Activated T-cell treated with anti-CD3 and anti-CD28 coated beads for 4 hours (primary cell): ENCODE measurements at places on chromosomes 13 and 19.

DNA sequence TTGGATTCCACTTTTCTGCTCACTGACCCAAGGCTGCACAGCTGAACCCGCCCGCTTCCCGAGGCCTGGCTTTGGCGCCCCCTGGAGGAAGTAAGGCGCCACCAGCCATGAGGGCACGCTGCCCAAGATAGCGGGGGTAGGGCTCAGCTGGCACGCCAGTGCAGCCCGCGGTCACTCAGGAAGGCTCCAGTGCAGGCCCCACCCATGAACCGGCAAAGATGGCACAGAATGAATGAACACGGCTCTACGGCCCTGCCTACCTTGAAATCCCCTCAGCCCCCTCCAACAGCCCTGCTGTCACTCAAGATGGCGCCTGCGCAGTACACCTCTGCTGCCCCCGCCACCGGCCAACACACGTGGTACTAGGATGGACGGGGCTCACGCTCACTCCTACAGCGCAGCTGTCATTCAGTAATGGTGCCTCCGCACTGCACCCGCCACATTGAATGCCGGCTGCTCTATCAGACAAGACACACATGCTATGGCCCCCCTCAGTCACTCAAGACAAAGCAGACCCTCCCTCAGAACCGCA is 3.0 kb downstream of the PEG3 start:
- DNase-seq: no peak

DNA sequence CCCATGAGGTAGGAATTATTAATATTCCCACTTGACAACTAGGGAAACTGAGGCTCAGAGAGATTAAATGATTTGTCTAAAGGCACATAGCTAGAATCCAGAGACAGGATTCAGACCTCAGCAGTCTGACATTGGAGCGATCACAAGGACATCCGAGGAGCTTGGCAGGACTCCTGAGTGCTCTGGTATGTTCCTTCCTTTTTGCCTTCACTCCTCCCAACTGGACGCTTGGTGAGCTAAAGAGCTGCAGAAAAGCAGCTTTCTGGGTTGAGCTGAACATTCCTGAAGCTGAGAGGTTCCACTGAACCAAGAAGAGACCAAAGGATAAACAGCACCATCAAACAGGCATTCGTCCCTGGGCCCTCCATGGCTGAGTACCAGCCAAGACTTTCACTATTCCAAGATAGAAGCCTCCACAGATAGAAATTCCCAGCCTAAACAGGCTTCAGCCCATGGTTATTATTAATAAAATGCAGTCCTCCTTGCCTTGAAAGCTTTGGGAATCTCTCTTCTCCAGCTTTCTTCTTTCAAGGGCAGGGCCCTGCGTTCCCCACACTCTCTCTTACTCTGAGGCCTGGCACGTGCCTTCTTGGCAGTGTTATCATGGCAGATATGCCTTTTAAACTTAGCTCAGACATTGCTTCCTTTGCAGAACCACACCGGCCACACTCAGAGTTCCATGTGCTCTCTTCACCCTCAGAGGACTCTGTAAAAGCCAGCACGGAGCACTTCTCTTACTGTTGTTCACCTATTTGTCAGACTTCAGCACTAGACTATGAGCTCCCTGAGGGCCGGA is 97.1 kb downstream of the CYSLTR2 start:
- no peak for DNase-seq

DNA sequence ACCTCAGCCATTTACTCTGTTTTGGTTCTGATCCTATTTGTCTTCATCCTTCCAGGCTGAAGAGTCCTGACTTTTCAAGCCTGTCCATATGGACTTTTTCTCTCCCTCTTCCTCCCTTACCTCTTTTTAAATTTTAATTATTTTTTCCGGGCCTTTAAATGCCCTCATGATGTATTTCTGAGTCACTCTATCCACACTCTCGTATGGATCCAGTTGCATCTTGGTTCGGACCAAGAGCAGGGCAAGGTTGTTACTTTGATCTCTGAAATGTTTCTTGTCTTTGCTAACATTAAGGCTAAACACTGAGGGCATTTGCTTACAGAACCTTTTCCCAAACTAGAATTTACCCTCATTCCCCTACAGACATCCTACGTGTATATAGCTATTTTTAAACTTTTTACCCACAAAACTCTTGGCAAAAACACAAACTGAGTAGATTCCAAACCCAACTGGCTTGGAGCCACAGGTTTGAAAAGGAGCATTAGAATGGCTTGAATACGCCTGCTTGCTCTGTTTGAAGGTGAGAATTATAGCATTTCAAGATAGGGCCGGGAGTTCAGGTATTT is 47.4 kb upstream of the SERPINE3 start:
- DNase-seq: no peak

GRCh38 chr13:74129500-74130191 is 4.6 kb downstream of the KLF12 start:
- no peak for DNase-seq

- no peak for DNase-seq
Measured at GRCh38 chr13:23541221-23541824, 28.9 kb upstream of the TNFRSF19 start.

GRCh38 chr19:18223860-18224524 is 2.2 kb downstream of the PDE4C start:
- no peak for DNase-seq

- DNase-seq: no peak
Measured at GRCh38 chr13:39282400-39282972, 244.2 kb downstream of the NHLRC3 start.

DNA sequence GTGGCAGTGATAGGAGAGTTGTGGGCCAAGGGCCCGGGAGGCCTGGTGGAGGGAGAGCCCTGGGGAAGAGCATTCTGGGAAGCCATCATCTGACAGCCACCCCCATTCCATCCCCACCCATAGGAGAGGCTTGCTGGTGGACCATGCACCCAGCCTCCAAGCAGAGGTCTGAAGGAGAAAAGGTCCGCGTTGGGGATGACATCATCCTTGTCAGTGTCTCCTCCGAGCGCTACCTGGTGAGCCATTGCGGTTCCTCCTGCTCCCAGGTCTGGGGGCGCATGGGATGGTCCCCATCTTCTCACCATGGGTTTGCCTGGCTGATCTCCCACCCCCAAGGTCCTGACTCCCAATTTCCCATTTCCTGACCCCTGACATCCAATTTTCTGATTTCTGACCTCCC is 10.5 kb downstream of the RYR1 start:
- no peak for DNase-seq

- DNase-seq: no peak
Measured at GRCh38 chr19:42068361-42068755, 1.6 kb downstream of the GRIK5 start.

- no peak for DNase-seq
Measured at GRCh38 chr19:38734426-38735256, 9.6 kb downstream of the CAPN12 start.

GRCh38 chr13:64099994-64100393 is 2684.3 kb upstream of the PCDH20 start:
- no peak for DNase-seq

- DNase-seq: no peak
Measured at GRCh38 chr19:29943615-29944014, 1.6 kb downstream of the URI1 start.

DNA sequence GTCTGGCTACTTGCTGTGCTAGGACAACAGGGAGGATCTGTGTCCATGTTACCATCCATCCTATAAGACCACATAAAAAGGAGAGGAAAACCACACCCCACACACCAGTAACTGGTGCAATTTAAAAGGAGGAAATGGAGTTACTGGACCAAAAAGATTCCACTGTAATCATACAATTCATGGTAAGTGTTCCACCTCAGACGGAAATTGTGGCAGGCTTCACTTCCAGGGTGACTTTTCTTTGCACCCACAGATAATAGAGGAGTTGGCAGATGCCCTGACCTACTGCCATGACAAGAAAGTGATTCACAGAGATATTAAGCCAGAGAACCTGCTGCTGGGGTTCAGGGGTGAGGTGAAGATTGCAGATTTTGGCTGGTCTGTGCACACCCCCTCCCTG is 2.4 kb downstream of the AURKC start:
- no peak for DNase-seq

- no peak for DNase-seq
Measured at GRCh38 chr13:100387416-100387815, 201.2 kb downstream of the GGACT start.

- no peak for DNase-seq
Measured at GRCh38 chr13:46113596-46113995, 8.8 kb upstream of the CPB2 start.

GRCh38 chr19:38211766-38212165 is 12.3 kb downstream of the DPF1 start:
- DNase-seq: no peak

GRCh38 chr13:79481685-79482052 is 714 bp downstream of the NDFIP2 start:
- peak; percentile 79 for DNase-seq

DNA sequence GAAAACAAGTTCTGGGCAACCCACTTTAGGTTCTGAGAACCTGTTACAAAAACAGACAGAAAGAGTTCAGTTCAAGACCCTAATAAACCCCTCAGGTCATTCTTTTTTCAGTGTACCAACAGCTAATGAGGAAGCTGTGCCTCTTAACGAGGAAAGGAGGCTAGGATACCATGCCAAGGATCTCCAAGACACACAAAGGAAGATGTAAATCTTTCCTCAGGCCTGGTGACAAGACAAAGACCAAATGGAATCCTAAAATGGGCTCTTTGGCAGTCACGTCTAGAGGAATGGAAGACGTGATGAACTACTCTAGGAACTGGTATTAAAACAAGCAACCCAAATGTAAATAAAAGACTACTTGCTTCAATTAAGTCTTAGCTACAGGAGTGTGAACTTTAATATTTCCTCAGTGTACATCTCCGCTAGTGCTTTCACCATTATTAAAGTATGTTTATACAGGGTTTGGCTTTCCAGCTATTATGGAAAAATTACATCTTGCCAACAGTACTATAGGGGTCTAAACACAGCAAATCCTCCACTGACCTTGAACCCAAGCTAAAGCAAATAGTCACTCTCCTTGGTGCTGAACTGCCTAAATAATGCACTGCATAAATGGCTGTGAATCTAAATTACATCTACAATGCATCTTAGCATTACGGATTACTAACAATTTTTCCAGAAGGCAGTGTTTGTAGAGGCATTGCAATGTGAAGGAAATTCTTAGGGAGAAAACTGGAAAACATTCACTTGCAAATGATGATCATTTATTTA is 42.3 kb downstream of the ENOX1 start:
- no peak for DNase-seq

- DNase-seq: no peak
Measured at GRCh38 chr19:38122402-38123093, 101.5 kb downstream of the DPF1 start.

DNA sequence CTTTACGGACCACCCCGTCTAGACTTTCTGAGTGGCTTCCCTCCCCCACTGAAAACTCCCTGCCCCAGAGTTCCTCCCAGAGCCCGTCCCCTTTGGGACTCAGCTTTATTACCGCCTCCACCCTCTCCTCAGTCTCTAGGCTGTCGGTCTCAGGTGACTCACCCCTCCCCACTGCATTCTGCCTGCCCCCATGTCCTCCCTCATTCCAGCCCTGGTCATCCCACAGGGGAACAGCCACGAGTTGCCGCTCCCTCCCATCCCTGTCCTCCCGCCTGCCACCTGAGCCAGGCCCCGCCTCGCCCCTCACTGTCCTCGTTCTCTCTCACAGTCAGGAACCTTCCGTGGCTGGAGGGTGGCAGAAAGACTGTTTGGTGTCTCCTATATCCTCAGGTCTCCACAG is 57.3 kb downstream of the SMARCA4 start:
- DNase-seq: no peak

DNA sequence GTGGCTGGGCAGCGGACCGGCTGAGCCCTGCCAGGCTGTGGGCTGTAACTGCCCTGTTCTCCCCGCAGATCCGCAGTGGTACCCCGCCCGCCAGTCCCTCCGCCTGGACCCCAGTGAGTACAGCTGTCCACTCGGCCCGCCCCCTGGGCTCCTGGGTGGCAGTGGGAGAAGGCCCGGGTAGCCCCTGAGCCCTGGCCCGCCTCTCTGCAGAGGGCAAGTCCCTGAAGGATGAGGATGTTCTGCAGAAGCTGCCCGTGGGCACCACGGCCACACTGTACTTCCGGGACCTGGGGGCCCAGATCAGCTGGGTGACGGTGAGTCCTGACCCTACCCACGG is 8.3 kb downstream of the NDUFB7 start:
- DNase-seq: no peak

GRCh38 chr13:29817604-29818378 is 32.6 kb downstream of the UBL3 start:
- DNase-seq: no peak

- no peak for DNase-seq
Measured at GRCh38 chr13:85508683-85509329, 290.4 kb downstream of the SLITRK6 start.

DNA sequence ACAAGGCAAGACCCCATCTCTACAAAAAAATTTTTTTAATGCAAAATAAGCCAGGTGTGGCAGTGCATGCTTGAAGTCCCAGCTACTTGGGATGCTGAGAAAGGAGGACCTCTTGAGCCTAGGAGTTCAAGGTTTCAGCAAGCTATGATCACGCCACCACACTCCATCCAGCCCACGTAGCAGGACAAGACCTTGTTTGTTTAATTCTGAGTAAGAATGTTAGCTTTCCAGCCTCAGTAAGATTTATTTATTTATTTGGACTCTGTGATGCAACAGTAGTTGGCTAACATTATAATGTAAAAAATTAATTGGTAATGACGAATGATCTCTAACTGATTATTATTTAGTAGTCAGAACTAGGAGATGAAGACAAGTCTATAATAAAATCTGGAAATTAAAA is 23.3 kb downstream of the N4BP2L2 start:
- no peak for DNase-seq
